Stimulated activated CD4-positive, alpha-beta T cell treated with anti-CD3 and anti-CD28 coated beads, Interleukin-2, amount 100 ng/mL, for 24 hours (primary cell): ENCODE measurements at places on chromosomes 13 and 19.

DNA sequence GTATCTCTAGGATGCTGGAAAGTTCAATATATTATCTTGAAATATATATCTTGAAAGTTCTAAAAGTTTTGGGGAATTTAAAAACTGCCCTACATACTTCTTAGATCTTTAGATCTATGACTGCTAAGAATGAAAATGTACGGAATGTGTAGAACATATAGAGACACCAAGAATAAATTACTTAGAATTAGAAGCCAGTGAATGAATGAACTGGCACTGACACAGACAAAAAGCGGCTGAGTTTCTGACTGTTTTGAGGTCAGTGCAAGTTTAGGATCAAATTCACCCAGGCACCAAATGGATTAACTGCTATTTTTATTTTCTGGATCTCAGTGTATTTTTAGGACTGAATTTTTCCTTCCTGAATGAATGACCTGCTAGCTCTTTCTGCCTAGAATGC is 411.2 kb downstream of the KCTD12 start:
- no peak for DNase-seq

DNA sequence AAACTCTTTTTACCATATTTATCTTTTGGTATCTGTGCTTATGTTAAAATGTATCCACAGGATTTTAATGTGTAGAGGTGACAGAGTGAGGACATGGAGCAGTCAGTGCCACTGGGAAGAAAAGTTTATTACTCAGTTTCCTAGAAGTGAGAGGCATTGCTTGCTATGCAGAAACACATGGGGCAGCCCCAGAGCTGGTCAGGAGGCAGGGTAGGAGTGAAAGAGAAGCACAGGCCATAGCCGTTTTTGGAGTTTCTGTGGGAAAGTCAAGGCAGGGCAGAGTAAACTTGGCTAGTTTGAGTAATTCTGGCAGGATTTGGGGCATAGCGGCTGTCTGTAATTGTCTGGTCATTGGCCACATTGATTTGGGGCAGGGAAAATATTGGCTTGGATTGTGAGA is 370.9 kb downstream of the FGF9 start:
- DNase-seq: no peak

DNA sequence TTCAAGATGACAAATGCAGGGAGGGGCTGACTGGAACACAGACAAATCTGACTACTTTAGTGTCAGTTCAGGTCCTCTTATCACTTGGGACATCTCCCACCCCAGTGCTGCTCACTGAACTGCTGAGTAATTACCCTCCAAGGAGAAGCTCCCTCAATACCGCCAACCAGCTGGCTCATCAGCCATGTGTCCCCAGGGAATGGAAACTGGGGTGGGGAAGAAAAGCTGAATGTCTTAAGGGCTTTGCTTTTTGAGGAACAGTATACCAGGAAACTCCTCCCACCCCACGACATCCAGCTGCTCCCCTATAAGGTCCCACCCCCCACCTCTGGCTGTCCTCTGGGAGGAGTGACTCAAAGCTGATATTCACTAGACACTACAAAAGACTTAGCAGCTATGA is 2.0 kb downstream of the ZNF823 start:
- no peak for DNase-seq

GRCh38 chr13:111329641-111330040 is 9.2 kb downstream of the TEX29 start:
- DNase-seq: no peak

- DNase-seq: no peak
Observed at GRCh38 chr13:96403241-96403640, 313.3 kb downstream of the HS6ST3 start.
